ENCODE measurements at places on chromosomes 13 and 19. TPM values are rescaled to one million over a fixed set of nuclear protein-coding genes. Genes with fewer than 3 reads are reported as not detected.

Gene C19orf81
- polyA plus RNA-seq: 3.8 TPM

Gene IQCN
- polyA plus RNA-seq: 4.3 TPM

Gene ZNF429
- polyA plus RNA-seq: 27.1 TPM

Gene COMP
- 0.10 TPM for polyA plus RNA-seq

Gene ZNF681
- 7.8 TPM for polyA plus RNA-seq

Gene ICAM1
- polyA plus RNA-seq: 6.3 TPM

Gene PRODH2
- 24.1 TPM for polyA plus RNA-seq

Gene NANOS3
- polyA plus RNA-seq: 0.89 TPM

Gene ZNF880
- polyA plus RNA-seq: 20.0 TPM

DNA sequence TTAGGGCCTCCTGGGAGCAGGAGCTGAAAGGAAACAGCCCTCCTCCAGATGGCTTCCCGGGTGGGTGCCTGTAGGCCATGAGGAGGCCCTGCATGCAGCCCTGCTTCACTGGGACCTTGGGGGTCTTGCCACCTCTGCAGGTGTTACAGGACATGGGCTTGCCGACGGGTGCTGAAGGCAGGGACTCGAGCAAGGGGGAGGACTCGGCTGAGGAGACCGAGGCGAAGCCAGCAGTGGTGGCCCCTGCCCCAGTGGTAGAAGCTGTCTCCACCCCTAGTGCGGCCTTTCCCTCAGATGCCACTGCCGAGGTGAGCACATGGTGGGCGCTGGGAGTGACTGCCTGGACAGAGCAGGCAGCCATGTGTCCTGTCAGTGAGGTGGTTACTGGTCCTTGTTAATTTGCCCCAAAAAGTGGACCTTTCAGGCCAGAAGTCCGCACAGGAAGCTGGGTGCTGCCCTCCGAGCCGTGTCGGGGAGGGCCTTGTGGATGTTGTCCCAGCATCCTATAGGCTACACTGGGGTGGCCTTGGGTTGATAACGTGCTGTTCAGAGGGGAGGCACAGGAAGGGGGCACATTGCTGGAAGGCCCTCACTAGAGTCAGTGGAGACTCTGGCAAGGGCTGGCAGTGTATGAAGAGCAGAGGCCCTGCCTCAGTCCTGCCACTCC, 18.7 kb upstream of the QTRT1 start:
- DNase-seq: no peak

DNA sequence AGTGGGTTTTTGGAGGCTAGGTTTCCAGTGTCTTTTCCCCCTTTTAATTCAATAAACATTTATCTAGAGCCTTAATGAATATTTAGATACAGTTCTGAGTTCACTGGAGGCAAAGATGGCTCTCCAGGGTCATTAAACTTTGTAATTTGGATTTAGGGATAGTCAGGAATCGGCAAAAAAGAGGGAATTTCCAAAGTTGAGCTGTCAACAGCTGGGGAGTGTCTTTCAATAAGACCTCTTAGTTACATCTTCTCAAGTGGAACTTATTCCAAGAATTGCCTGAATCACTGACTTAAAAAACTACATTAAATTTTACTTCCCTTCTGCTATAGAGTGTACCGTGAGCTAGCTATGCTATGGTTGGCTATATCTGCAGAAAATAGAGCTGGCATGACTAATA, 2.0 kb downstream of the LRCH1 start:
- DNase-seq: no peak

- no peak for DNase-seq
Observed at GRCh38 chr13:108924134-108924533, 294.7 kb downstream of the MYO16 start.

DNA sequence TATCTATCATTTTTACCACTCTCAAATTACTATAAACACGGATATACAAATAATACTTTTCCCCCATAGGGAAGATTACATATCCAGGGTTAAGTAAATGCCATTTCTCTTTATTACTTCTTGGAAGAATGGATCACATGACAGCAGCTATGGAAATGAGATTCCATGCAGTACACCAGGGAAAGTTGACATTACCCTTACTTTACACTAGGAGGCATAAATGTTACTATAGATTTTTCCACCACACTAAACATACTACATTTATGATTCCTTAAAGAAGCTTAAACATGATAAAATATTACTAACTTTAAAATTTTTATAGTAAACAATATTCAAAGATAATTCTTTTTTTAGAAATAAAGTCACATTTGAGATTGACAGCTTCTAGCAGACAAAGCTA, 611.4 kb downstream of the PCDH9 start:
- no peak for DNase-seq

- DNase-seq: no peak
Observed at GRCh38 chr13:37195621-37196020, 90.2 kb upstream of the CSNK1A1L start.

DNA sequence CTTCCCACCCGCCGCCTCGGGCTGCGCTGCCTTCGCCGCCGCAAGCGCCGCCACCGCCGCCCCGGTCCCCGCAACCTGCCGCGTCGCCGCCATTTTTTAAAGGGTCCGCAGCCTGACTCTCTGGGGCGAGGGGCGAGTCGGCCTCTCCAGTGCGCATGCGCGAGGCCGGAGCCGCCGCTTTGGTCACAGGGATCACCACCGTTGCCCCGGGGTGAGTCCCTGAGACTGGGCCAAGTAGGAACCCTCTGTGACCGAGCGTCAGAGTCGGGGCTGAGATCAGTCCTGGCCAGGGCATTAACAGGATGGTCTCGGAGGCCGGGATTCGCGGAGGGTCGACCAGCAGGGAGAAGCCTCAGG, 42.6 kb downstream of the ZNF146 start:
- DNase-seq: no peak

- no peak for DNase-seq
Observed at GRCh38 chr19:10450853-10451609, 30.7 kb downstream of the PDE4A start.

DNA sequence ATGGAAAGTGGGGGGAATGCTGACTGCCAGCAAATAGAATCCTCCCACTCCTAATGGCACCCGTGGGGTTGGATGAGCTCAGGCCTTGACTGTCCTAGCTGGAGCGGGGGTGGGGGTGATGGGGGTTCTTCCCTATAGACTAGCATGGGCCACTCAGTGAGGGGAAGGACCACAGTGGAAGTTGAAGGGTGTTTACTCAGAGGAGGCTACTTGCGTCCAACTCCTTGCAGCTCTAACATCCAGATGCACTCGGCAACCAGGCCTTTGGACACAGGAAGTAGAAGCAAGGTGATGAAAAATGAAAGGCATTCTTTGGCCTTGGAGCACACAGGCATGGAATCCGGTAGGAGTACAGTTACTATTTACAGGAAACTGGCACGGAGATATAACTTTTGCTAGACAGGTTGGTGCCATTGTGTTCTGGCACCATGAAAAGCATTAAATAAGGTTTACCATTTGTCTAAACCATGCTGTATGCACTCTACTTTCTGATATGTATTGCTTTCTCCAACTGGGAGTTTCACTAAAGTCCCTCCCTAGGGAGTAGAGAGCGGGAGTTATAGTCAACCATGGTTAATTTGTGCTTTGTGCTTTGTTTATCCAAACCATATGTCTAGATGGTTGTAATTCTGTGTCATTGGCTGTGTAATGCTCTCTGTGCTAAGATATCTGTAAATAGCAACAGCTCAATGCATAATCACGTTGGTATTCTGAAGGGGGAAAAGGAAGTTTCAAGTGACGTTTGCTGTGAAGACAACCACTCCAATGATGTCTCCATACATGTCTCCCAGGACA, 125.3 kb downstream of the TSHZ3 start:
- no peak for DNase-seq

DNA sequence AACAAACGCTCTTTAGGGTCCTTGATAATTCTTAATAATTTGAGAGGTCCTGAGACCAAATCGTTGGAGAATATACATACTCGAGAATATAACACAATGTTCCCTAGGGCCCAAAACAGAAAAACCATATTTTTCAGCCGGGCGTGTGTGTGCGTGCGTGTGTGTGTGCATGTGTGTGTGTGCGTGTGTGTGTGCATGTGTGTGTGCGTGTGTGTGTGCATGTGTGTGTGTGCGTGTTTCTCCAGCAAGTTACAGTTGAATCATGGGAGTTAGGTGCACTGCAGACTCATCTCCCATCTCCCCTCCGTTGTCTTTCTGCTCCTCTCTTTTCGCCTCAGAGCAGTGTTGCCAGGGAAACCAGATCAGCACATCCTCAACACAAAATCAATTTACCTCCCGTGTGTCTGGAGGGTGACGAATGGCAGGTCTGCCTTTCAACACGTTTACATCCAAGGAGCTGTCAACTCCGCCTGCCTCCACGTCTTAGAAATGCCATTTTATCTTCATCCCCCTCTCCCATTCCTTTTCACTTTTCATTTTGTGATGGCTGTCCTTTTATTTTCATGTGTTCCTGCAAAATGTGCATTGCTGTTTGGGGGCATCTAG, 8.3 kb upstream of the PNMA8B start:
- no peak for DNase-seq

DNA sequence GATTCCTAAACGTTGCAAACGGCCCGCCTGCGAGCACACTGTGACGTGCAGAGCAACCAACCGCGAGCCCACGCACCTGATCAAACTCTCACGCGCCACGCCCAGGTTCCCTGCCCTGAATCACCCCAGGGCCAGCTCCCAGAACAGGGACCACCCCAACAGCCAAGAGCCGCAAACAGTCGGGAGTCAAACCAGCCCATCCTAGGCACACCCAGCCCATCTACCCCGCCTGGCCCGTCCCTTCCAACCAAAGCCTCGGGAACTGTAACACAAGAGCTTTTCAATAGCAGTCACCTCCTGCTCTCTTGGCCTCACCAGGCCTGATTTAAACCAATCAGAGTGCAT, 8.9 kb downstream of the PIP5K1C start:
- DNase-seq: no peak

- DNase-seq: no peak
Observed at GRCh38 chr13:66995203-66995611, 234.9 kb downstream of the PCDH9 start.

GRCh38 chr13:86051134-86052103, 252.2 kb upstream of the SLITRK6 start:
- no peak for DNase-seq

DNA sequence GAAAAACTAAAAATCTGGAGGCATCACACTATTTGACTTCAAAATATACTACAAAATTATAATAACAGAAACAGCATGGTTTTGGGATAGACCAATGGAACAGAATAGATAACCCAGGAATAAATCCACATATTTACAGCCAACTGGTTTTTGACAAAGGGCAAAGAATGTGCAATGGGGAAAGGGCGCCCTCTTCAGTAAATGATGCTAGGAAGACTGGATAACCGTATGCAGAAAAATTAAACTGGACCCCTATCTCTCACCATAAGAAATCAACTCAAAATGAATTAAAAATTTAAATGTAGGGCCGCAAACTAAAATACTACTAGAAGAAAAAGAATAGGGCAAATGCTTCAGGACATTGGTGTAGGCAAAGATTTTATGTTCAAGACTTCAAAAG, 440.5 kb upstream of the SGCG start:
- DNase-seq: no peak

DNA sequence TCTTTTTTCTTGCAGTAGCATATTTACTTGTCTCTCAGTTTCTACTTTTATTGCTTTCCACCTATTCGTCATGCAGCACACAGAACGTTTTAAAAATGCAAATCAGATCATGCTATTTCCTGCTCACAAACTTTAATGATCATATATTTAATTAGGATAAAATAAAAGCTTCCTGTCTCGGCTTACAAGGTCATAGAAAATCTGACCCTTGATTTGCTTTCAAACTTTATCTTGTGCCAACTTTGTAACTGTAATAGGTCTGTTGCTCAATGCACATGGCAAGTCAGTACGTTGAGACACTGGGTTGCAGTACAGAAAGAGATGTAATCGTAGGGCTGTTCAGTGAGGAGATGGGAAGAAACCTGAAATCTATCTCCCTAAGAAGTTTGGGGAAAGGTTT, 95.6 kb upstream of the CSNK1A1L start:
- no peak for DNase-seq

- no peak for DNase-seq
Observed at GRCh38 chr19:28486926-28487325, 726.0 kb downstream of the UQCRFS1 start.

DNA sequence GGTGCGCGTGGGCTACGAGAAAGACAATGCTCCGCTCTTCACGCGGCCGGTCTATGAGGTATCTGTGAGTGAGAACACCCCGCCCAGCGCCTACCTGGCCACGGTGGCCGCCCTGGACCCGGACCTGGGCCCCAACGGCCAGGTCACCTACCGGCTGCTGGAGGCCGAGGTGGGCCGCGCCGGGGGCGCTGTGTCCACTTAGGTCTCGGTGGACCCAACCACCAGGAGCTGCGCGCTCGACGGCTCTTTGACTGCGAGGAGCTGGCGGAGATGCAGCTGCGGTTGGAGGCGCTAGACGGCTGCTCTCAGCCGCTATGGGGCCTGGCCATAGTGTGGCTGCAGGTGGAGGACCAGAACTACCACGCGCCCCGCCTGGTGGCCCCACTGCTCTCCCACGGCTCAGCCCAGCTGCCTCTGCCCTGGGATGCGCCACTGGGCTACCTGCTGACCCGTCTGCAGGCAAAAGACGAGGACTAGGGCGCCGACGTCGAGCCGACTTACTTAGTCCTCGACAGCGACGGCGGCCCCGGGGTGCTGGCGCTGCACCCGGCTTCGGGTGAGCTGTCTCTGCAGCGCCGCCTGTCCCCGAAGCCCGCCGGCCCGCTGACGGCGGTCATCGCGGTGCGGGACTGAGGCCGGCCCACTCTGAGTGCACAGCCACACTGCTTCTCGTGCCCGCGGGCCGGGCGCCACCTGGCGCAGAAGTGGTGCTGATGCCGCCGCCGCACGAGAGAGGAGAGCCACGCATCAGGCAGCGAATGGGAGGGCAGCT, 173.0 kb downstream of the OLFM4 start:
- no peak for DNase-seq

DNA sequence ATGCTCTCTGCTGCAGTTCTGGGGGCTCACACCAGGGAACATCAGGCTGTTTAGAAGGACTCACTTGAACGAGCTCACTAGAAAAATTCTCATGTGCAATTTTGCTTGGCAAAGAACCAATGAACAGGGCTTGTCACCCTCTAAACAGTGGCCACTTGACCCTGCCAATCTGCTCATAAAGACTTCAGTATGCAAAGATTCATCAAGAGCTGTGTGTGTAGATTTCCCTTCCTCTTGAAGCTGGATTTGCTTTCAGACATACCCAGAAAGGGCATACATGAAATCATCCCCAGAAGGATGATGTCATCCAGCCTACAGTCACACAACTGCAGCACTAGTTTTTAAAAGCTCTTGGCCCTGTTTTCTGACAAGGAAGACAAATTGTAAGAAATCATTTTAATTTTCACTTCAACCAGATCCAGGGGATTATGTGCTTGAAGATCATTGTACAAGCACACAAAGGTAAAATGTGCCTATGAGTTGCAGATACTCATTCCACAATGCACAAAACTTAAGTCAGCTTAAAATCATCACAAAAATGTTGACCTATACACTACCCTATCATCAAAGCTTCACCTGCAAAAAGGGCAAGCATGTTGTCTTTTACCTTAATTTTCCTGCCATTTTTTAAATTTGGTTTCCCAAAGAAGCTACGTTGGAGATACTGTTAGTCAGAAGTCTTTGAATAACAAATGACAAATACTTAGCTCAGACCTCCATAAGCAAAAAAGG, 5.2 kb upstream of the STK24 start:
- DNase-seq: no peak

DNA sequence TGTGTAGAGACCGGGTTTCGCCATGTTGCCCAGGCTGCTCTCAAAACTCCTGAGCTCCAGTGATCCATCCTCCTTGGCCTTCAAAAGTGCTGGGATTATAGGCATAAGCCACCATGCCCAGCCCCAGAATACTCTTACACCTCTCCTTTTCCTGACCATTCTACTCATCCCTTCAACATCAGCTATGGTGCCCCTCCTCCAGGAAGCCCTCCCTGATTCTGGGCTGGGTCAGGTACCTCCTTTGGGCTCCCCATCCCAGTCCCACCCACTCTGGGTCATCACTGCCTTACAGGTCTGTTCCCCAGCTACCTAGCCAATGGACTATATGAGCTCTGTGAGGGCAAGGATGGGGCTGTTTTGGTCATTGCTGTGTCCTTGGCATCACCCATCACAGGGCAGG, 9.6 kb downstream of the TGFB1 start:
- no peak for DNase-seq
